ENCODE measurements at places on chromosomes 12 and 14.
A peak's percentile ranks its signal among the peaks of the same experiment; 100 is the strongest.

DNA sequence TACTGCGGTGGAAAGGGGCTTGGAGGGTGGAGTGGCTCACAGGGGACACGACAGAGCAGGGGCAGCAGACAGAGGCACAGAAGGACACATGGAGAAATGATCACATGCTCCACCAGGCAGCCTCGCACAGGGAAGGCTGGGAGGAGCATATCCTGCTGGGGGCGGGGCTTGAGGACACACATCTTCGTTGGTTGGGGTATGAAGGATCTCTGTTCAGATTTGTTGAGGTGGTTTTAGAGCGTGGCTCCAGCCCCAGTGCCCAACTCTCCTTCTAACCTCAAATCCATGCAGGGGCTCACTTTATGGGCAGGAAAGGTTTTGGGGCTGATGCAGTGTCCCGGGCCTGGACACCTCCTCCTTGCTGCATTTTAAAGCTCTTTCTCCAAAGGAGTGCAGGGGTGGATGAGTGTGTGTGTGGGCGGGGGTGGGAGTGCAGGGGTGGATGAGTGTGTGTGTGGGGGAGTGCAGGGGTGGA, 733 bp upstream of the P3H3 start:
- peak; percentile 82 for DNase-seq

- DNase-seq, result no peak
These were observed 200.3 kb upstream of the DIO3 start for GRCh38 chr14:101361044-101361443.

DNA sequence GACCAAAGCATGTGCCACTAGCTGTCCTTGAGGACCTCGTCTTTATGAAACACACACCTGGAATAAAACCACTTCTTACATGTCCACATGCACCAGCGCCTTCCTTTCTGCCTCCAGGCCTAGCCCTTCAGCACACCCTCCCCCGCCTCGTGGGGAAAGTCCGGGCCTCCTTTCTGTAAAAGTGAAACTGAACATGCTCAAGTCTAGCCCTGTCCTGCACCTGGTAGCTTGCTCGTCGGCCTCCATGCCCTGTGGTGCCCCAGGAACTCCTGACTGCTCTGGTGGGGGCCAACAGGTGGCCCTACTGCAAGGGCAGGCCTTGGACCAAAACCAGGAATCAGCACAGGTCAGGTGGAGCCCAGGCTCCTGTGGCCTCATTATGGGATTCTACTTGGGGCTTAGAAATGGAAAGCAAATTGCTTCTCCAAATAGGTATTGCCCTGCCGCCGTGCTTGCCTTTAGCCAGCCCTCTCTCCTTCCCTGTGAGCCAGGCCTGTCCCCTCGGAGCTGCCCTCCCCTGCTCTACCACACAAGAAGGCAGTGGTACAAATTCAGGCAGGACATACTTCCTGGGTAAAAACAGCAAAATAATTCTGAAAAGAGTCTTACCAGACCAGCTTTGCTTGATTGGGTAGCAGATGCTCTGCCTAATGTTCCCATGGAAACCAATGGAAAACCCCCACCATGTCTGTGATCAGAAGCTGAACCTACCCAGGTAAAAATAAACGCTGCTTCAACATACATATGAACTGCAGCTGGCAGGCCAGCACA, 43.5 kb downstream of the ERH start:
- DNase-seq, result peak; percentile 11

DNA sequence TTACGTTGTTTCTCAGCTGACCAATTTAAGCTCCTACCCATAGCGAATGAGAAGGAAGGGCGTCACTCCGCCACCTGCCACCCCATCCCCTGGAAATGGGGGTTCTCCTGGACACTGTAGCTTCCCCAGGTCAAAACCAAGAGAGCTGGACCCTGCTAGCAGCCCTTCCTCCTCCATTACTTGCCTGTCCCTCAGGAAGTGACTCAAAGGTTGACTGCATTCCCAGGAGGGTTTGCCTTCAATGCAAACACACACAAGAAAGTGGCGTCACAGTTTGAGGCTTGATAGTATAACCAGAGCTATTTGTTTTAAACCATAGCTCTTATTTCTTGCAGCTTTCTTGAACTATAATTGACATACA, 79.1 kb downstream of the KCNK13 start:
- peak; percentile 71 for DNase-seq
